ENCODE measurements at places on chromosomes 2 and 18.

DNA sequence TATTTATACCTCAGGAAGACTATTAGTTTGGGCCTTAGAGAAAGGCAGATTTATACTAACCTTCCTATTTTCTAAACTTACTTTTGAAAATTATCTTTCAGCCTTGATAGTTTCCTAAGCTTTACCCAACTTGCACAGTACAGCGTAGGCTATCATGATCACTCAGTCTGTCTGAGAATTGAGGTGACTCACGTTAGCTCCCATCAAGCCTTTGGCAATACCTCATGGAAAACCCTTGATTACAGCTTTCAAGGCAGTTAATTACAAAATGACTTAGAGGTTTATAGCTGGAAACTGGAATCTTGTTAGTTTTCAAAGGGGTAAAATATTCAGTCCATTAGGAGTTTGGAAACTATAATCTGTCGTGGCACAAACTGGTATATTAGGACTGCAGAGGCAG, 26.4 kb upstream of the ARMC9 start:
- no peak for DNase-seq

DNA sequence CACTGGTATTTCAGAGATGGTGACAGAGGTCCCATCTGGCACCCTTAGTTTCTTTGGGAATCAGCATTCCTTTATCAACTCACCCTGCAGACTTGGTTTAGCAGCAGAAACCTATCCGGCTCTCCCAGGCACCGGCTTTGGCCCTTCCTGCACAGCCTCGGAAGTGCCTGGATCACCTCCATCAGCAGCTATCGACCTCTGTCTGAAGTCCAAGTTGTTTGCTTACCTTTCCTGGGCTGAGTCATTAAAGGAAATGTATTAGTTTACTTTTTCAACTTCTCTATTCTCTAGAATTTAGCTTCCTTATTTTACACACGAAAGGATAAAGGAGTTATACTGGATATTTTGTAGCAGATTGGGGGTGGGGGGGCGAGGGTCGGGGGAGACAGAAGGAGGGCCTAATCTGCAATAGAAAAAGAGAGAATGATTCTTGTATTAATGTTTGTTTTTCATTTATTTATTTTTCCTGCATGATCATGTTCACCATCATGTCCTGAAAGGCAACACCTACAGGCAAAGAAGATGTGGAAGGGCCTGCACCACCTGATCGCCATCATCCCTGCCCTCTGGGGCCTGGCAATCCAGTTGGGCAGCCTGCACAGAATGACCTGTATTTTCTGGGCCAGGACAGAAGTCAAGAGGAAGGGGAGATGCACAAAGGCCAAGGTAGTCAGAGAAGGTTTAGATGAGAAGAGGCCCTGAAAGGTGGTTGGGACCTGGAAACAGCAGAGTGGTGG, 22.1 kb upstream of the MAT2A start:
- DNase-seq: no peak

GRCh38 chr18:58015065-58015780, 28.8 kb upstream of the NEDD4L start:
- DNase-seq: no peak

DNA sequence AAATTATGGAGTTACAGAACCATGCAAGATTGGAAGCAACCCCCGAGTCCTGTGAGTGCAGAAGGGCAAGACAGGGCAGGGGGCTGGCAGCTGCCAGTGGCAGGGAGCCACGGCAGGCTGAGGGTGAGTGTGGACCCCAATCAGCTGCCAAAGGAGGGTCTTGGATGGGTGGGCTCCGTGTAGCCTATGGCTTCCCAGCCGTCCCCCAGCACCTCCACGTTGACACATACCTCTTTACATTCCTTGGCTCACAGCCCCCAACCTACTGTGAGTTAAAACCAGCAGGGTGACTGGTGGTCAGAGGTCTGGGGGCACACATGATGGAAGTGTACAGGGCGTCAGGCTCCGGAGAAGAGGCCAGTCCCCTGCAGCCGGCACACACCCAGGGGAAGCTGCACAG, 60.9 kb upstream of the SALL3 start:
- no peak for DNase-seq

- no peak for DNase-seq
Observed at GRCh38 chr2:27324720-27325119, 1.8 kb upstream of the MPV17 start.

GRCh38 chr18:2223449-2223848, 347.9 kb downstream of the METTL4 start:
- no peak for DNase-seq

DNA sequence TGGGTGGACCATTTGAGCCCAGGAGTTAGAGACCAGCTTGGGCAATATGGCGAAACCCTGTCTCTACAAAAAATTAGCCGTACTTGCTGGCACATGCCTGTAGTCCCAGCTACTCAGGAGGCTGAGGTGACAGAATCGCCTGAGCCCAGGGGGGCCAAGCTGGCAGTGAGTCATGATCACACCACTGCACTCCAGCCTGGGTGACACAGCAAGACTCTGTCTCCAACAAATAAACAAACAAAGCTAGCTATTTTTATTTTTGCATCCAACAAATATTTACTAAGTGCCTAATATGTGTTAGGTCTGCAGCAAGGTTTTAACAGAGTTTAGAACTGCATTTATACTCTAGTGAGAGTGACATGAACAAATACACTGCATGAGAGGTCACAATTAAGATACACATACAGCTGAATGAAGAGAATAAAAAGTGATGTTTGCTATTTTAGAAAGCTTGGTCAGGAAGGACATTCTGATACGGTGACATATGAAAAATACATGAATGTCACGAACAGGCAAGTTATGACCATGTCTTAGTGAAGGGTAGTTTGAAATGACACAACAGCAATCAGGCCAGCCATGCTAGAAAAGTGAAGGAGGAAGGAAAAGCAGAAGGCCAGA, 83.2 kb upstream of the FRZB start:
- DNase-seq: peak; percentile 21

DNA sequence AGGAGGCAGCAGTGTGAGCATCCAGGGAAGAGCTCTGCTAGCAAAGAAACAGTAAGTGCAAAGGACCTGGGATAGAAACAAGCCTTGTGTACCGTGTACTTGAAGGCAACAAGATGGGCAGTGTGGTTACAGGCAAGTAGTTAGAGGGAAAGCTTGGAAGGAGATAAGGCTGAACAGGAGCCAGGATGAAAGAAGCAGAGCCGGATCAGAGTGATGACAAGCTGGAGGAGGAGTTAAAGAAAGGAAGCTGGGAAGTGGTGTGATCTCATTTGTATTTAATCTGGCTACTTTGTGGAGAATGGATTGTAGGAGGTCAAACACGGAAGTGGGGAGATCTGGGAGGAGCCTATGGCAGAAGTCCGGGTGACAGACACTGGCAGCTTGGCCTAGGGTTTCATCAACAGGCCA, 44.7 kb upstream of the VPS54 start:
- DNase-seq: no peak

DNA sequence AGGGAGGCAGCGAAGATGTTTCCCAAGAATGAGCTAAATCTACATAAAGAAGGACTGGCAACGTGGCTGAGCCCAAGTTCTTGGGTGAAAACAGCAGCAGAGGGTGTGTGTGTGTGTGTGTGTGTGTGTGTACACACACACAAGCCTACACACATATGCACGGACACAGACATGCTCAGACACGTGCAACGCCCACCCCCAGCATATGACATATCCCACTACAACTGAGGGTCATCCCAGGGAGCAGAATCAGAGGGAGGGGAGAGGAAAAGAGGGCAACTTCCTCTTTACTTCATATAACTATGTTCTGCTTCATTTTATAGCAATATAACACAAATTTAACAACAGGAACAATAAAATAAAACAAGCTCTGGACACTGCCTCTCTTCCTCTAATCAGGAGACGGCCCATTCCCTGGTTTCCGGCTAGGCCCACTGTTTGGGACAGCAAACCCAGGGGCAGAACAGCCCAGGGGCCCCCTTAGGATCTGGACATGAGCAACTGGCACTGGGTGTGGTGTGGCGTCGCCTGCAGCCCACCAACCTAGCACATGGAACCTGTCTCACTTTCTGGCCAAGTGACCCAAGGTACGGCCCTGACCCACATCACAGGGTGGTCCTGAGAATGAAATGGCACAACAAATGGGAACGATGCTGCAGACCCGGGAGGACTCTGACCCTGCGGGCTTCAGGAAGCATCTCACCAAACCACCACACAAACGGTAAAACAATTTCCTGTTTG, 25.0 kb downstream of the FAM178B start:
- no peak for DNase-seq

GRCh38 chr2:238966072-238966937, 118.4 kb downstream of the TWIST2 start:
- DNase-seq: no peak

- no peak for DNase-seq
Observed at GRCh38 chr18:12012697-12013096, 31.4 kb downstream of the IMPA2 start.

DNA sequence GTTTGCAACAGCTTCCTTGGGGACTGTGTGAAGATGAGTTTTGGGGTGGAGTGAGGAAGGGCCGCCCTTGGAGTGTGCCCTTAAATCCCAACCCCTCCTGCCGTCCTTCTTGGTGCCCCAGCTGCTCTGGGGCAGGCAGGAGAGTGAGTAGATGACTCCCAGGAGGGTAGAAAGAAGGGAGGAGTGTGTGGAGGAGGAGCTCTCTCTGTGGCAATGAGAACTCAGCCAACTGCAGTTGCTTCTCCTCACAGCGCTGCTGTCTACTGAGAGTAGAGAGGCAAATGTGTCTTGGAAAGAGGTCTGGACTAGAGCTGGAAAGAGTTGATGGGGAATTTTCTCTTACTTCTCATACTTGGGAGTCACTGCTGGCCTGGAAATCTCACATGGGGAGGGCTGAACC, 21.8 kb upstream of the SIX2 start:
- DNase-seq: no peak

DNA sequence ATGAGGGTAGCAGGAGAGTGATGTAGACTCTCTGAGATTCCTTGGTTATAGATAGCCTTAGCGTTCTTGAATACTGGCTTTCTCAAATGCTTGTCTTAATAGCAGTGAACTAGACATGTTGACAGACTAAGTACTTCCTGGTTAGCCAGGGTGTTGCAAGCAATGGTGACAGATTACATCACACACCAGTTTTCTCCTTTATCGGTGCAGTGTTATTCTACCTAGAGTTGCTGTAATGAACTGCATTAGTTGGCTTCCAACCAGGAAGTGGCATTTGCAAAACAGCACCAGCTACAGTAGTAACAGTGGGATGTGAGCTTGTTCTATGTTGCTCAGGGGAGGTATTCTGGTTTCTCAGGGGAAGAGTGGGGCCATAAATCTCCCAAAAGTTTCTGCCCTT, 582.2 kb upstream of the DDX18 start:
- DNase-seq: no peak

DNA sequence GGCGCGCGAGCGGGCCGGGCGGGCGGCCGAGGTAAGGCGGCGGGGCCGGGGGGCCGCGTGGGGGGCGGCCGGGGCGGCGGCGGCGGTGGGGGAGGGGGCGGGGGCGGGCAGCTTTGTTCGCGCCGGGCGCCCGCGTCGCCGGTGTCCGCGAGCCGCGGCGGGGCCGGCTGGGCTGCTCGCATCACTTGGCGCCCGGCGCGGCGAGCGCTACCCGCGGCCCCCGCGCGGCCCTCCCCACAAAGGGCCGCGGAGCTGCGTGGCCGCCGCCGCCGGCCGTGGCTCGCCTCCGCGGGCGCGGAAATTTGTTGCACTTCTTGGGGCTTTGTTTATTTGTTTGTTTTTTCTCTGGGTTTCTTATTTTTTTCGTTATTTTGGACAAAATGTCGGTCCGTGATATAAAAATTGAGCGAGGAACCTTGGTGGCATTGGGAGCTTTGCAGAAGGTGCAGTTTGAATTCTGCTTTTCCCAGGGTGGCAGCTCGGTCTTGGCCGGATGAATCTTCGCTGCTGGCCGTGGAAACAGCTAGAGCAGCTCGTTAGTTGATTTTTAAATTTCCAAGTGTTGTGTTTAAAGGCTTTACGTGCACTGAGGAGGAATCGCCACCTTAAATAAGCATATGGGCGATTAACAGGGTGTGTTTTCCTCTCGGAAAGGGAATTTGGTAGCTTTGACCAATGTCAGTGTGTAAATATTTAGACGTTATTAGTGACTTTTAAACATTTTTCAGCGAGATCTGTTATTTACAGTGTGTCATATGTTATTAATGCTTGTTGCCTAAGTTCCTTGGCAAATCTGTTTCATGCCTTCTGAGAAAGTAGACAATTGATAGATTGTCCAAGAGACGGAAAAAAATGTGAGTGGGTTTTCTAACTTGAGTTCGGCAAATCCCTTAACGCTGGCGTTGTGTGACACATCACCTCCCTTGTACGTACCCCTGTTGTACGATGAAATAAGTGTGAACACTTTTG, 822 bp downstream of the UBE2E3 start:
- DNase-seq: no peak

GRCh38 chr2:197071213-197071612, 144.7 kb upstream of the PGAP1 start:
- no peak for DNase-seq

DNA sequence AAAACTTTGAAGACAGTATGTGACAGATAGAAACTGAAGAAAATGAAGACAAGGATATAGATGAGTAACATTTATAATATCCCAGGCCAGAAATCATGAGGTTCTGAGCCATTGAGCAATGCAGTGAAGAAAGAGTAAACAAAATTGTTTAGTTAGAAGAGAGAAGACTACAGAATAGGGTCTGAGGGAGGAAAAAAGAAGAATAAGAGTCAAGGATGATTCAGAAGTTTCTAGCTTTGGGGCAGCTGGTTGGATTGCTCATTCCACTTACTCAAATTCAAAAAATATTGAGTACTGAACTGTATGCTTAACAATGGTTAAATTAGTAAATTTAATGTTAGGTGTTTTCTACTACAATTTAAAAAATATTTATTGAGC, 155.0 kb upstream of the OTX1 start:
- DNase-seq: no peak

All from NCI-H2081 (cell line).